ENCODE measurements at places on chromosomes 4 and X.

GRCh38 chrX:129843209-129843458, 552 bp downstream of the ZDHHC9 start:
- DNase-seq: no peak

DNA sequence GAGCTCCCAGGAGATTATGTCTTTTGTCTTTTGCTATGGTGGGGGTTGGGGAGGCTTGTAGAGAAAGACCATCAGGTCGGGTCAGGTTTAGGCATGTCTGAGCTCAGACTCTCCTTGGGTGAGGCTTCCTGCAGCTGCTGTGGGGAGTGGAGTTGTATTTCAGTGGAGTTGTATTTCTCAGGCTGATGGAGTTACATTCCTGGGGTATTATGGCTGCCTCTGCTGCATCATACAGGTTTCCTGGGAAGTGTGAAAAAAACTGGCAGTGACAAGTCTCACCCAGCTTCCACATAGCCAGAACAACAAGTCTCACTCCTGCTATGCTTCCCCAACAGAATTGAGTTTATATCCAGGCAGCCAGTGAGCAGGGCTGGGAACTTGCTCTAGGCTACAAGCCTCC, 119.3 kb downstream of the VSIG4 start:
- DNase-seq: no peak

GRCh38 chr4:8314691-8315255, 45.2 kb downstream of the HTRA3 start:
- no peak for DNase-seq

DNA sequence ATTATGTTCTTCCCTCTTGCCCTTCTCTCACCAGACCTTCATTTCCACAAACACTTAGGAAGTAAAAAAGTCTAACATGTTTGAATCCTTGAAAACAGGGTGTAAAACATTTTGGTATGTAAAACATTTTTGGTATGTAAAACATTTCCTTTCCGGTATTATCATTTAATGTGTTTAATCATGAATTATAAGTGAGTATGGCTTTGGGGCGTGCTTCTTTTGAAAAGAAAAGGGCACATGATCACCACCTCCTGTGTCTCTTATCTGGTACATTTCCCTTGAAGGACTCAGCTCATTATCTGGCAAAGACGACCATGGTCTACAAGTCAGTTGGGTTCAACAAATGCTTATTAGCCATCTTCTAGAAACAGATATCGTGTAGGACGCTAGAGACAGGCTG, 283.6 kb downstream of the FRMPD4 start:
- DNase-seq: no peak

- DNase-seq: no peak
These were observed 38.6 kb downstream of the PTCHD1 start for GRCh38 chrX:23373129-23373804.

All from stimulated activated CD4-positive, alpha-beta T cell treated with anti-CD3 and anti-CD28 coated beads, Interleukin-12 subunit alpha, Interleukin-12 subunit beta, amount 100 ng/mL, for 24 hours (primary cell).